ENCODE measurements at places on chromosomes 6 and 20. TPM values are rescaled to one million over a fixed set of nuclear protein-coding genes. Genes with fewer than 3 reads are reported as not detected.
A peak's percentile ranks its signal among the peaks of the same experiment; 100 is the strongest.

- H3K36me3 ChIP-seq = peaks cover 4% of the 10 kb centered on the region
- H3K4me3 ChIP-seq = peak within 1 kb of the TSS; percentile 90
- H3K27me3 ChIP-seq = no peaks in the 10 kb centered on the region
- DNase-seq = peak; percentile 94
- H3K27ac ChIP-seq = peak within 1 kb of the TSS; percentile 66
Measured at GRCh38 chr6:34887753-34888513, at the start of gene TAF11. Gene TAF11, minus strand, starts transcription at chr6:34888042. Its CDS starts 85 bp downstream, at chr6:34887957.

GRCh38 chr6:137967689-137968454, 100.8 kb downstream of the TNFAIP3 start:
- H3K27ac ChIP-seq = no peak overlapping the region
- H3K4me3 ChIP-seq = no peak overlapping the region
- no peak for DNase-seq
- no peaks in the 10 kb centered on the region for H3K36me3 ChIP-seq
- no peaks in the 10 kb centered on the region for H3K27me3 ChIP-seq

DNA sequence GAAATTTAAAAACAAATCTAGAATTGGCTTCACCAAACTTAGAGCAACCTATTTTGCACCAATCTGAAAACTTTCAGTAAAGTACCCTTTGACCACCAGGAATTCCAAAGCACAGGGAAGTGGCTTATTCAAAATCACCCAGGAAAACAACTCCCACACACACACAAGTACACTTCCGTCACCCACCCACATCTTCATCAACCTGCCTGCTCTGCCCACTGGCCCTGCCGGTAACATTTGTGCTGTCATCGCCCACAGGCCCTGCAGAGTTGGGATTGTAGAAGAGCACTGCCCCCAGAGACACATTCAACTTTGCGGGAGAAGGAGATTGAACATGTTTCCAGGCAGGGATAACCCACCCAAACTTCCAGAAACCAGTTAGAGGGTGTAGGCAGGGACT, 19.3 kb upstream of the SCML4 start:
- H3K4me3 ChIP-seq = no peak overlapping the region
- H3K27me3 ChIP-seq = peaks cover 6% of the 10 kb centered on the region
- no peak for DNase-seq
- no peaks in the 10 kb centered on the region for H3K4me1 ChIP-seq
- no peaks in the 10 kb centered on the region for H3K36me3 ChIP-seq

DNA sequence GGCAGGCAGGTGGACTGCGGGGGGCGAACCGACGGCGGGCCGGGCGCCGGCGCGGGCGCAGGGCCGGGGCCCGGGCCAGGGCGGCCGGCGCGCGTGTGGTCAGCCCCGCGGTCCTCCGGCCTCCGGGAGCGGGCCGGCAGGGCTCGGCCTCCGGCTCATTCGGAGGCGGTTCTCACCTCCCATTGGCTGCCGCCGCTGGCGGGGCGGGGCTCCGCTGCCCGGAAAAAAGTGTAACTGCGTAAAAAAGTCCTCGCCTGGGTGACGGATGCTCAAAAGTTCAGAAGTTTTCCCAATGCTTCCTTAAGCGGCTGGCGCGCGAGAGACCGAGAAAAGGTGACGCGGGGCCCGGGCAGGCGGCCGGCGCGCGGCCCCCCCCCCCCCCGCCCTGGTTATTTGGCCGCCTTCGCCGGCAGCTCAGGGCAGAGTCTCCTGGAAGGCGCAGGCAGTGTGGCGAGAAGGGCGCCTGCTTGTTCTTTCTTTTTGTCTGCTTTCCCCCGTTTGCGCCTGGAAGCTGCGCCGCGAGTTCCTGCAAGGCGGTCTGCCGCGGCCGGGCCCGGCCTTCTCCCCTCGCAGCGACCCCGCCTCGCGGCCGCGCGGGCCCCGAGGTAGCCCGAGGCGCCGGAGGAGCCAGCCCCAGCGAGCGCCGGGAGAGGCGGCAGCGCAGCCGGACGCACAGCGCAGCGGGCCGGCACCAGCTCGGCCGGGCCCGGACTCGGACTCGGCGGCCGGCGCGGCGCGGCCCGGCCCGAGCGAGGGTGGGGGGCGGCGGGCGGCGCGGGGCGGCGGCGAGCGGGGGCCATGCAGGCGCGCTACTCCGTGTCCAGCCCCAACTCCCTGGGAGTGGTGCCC, at the start of gene FOXC1:
Gene FOXC1, plus strand, starts transcription at position 268 of the 849 bp plus-strand sequence. Its CDS starts 531 bp downstream, at position 799.
- peak within 1 kb of the TSS; percentile 84 for H3K4me3 ChIP-seq
- no peaks in the 10 kb centered on the region for H3K36me3 ChIP-seq
- H3K27me3 ChIP-seq = no peaks in the 10 kb centered on the region
- no peaks in the 10 kb centered on the region for H3K4me1 ChIP-seq
- DNase-seq = peak; percentile 81

DNA sequence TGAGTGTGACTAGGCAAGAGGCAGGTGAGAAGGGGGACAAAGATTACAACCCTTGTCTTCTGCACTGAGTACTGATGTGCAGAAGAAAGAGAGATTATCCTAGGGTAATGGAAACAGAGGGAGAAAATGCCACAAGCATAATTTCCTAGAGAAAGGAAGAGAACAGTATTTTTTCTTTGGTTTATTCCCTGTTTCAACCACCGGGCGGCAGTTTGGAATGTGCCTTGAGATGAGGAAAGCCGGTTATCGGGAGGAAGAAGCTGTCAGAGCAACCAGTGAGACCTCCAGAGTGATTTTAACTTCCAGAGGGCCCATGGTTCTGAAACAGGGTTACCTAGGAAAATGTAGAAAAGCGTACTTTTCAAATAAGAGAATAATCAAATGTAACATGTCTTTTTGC, 121.4 kb downstream of the REV3L start:
- H3K4me3 ChIP-seq = no peak overlapping the region
- H3K27me3 ChIP-seq = no peaks in the 10 kb centered on the region
- H3K27ac ChIP-seq = no peak overlapping the region
- peaks cover 18% of the 10 kb centered on the region for H3K36me3 ChIP-seq
- DNase-seq = peak; percentile 49
- H3K4me1 ChIP-seq = peaks cover 2% of the 10 kb centered on the region

DNA sequence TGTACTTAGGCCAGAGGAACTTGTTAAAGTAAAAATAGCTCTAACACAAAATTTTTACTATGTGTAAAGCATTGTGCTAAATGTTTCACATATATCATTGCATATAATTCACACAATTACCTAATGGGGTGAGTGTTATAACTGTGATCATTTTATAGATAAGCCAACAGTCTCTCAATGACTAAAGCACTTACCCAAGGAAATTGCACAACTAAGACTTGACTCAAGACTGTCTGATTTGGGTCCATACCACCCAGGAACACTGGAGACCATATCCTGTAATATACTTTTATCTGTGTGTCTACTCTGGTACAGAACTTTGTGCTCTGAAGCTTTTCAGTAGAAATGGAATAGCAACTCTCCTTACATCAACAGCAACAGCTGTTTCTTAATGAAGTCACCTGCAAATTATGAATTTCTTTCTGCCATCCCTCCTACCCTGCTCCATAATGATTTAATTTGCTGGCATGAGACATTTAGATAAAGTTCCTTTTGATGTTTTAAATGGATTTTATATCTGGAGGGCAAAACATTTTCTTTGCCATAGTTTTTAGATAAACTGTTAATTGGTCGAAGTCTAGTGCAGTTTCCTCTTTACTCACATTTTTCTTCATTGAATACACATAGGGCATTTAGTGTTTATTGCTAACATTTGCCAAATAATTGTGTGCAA, 47.5 kb downstream of the TSPYL4 start:
- no peaks in the 10 kb centered on the region for H3K27me3 ChIP-seq
- DNase-seq = no peak
- H3K36me3 ChIP-seq = no peaks in the 10 kb centered on the region
- H3K4me1 ChIP-seq = no peaks in the 10 kb centered on the region
- no peak overlapping the region for H3K27ac ChIP-seq

- no peak for DNase-seq
- H3K4me3 ChIP-seq = no peak overlapping the region
- peaks cover 15% of the 10 kb centered on the region for H3K27me3 ChIP-seq
- H3K27ac ChIP-seq = no peak overlapping the region
Measured at GRCh38 chr20:39311851-39312506, 349.8 kb downstream of the DHX35 start.

DNA sequence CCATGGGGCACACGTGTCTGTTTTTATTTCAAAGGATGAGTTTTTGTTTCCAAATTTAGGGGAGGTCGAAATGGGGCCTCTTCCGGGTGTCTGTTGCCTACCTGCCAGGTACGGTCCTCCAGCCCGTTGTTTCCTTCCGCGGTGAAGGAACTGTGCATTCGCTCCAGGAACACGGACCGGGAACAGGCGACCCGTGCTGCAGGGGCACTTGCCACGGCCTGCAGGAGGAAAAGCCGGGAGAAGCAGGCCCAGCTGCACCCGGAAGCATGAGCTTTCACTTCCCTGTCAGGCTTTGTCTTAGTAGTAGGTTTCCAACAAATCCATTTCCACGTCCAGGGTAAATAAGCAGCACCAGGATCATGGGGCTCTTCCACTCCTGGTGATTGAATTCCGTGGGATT, 17.0 kb upstream of the NPEPL1 start:
- no peaks in the 10 kb centered on the region for H3K27me3 ChIP-seq
- H3K36me3 ChIP-seq = peaks cover 82% of the 10 kb centered on the region
- no peaks in the 10 kb centered on the region for H3K4me1 ChIP-seq
- H3K27ac ChIP-seq = no peak overlapping the region
- DNase-seq = no peak
- H3K4me3 ChIP-seq = no peak overlapping the region

- no peak overlapping the region for H3K27ac ChIP-seq
- no peaks in the 10 kb centered on the region for H3K27me3 ChIP-seq
- H3K36me3 ChIP-seq = no peaks in the 10 kb centered on the region
- no peak overlapping the region for H3K4me3 ChIP-seq
- H3K4me1 ChIP-seq = no peaks in the 10 kb centered on the region
Measured at GRCh38 chr6:29505808-29506207, 18.1 kb upstream of the MAS1L start.

DNA sequence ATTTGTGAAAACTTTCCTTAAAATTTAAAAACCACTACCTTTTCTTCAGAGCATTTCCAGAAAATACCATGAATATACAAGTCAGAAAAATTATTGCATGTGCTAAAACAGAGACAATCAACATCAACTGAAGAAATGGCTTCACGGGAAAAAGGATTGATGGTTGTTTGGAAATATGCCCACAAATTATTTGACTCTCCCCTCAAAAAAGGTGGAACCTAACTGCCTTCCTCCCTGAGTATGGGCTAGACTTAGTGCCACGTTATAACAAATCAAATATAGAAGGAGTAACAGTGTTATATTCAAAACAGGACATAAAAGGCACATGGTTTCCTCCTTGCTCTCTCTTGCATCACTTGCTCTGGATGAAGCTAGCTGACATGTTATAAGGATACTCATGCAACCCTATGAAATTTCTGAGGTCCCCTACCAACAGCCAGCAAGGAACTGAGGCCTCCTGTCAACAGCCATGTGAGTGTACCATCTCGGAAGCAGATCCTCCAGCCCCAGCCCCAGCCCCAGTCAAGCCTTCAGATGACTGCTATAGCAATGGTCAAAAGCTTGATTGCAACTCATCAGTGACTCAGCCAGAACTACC, 8.4 kb downstream of the BTBD9 start:
- no peak overlapping the region for H3K4me3 ChIP-seq
- H3K4me1 ChIP-seq = no peaks in the 10 kb centered on the region
- no peaks in the 10 kb centered on the region for H3K27me3 ChIP-seq
- no peaks in the 10 kb centered on the region for H3K36me3 ChIP-seq
- DNase-seq = no peak
- H3K27ac ChIP-seq = no peak overlapping the region

GRCh38 chr6:134621858-134622257, 303.9 kb upstream of the SGK1 start:
- no peak for DNase-seq
- no peaks in the 10 kb centered on the region for H3K4me1 ChIP-seq
- no peaks in the 10 kb centered on the region for H3K36me3 ChIP-seq

GRCh38 chr6:56366141-56366852, 118.9 kb upstream of the COL21A1 start:
- DNase-seq = no peak
- no peak overlapping the region for H3K27ac ChIP-seq
- H3K4me3 ChIP-seq = no peak overlapping the region
- peaks cover 26% of the 10 kb centered on the region for H3K4me1 ChIP-seq
- no peaks in the 10 kb centered on the region for H3K36me3 ChIP-seq

- no peak overlapping the region for H3K4me3 ChIP-seq
- no peak for DNase-seq
- no peaks in the 10 kb centered on the region for H3K4me1 ChIP-seq
- H3K27me3 ChIP-seq = no peaks in the 10 kb centered on the region
Measured at GRCh38 chr20:16081421-16081820, 491.8 kb downstream of the KIF16B start.

DNA sequence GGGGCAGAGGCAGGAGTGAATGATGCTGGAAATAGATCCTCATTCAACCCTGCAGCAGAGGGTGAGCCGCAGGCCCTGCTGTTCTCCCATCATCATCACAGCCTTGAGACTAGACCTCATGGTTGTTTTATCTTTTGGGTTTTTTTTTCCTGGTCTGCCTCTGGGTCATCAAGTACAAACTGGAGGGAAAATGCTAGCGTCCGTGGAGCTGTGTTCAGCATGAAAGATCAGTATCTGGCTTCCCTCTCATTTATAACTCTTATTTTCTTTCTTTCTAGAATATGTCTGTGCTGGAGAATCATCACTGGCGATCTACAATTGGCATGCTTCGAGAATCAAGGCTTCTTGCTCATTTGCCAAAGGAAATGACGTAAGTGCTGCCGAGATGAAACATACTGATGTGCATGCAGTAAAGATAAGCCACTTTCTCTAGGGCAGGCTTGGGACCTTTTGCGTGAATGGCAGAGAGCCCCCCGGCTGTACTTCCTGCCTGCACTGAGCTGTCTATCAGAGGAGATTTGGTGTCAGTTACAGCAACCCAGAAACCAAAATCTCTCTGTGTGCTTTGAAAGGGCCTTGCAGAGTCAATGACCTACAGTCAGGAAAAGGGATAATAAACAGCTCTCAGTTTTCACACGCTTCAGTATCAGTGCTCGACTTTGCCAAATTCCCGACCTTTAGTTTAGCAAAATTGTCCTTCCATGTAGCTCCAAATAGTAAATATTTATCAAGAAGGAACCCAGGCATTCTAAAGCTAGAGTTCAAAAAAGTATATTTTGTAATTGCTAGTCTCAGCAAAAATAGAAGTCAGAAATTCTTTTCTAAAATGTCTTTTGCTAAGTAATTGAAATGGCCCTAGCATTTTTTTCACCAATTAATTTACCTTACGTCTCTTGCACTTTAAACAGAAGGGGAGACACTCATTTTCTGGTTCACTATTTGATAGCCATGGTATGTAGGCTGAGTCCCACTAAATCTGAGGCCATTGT, 76.3 kb downstream of the MTFR2 start:
- no peak for DNase-seq
- no peaks in the 10 kb centered on the region for H3K27me3 ChIP-seq
- no peaks in the 10 kb centered on the region for H3K36me3 ChIP-seq
- no peak overlapping the region for H3K4me3 ChIP-seq
- H3K4me1 ChIP-seq = no peaks in the 10 kb centered on the region
- no peak overlapping the region for H3K27ac ChIP-seq

- no peaks in the 10 kb centered on the region for H3K36me3 ChIP-seq
- no peaks in the 10 kb centered on the region for H3K4me1 ChIP-seq
- DNase-seq = no peak
- no peaks in the 10 kb centered on the region for H3K27me3 ChIP-seq
- H3K4me3 ChIP-seq = no peak overlapping the region
- no peak overlapping the region for H3K27ac ChIP-seq
Measured at GRCh38 chr20:19416627-19417026, 204.2 kb downstream of the SLC24A3 start.

Gene IP6K3
- total RNA-seq = 10.3 TPM

Gene CST5
- not detected for total RNA-seq

Gene ZNF311
- not detected for total RNA-seq

Gene PRRT1
- 0.25 TPM for total RNA-seq

Gene TFAP2D
- total RNA-seq = not detected

Gene PLCG1
- total RNA-seq = 196 TPM

Gene FLRT3
- total RNA-seq = 5.3 TPM

Gene MEP1A
- total RNA-seq = not detected

Gene ZBTB12
- total RNA-seq = 5.4 TPM

Gene PRELID3B
- total RNA-seq = 331 TPM

All from SJCRH30 (cell line).